Stimulated activated CD4-positive, alpha-beta T cell treated with anti-CD3 and anti-CD28 coated beads, Interleukin-4, amount 100 ng/mL, for 1 hour (primary cell): ENCODE measurements at places on chromosomes 16 and 17.

DNA sequence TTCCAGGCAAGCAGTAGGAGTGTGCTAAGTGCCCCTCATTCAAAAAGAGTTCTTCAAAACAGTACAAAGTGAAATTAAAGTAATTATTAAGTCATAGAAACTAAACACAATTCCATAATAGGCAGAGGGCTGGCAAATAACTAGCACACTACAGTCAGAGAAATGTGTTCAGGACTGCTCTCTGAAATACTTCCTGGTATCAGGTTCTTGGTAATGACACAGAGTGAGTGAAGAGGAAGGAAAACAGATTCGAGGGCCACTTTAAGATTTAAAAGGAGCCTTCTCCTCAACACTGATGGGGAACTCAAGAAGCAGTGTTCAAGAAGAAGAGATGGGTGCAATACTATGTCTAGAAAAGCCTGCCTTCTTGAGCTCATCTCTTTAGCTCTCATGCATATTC, 139.2 kb downstream of the TOX3 start:
- DNase-seq: no peak

DNA sequence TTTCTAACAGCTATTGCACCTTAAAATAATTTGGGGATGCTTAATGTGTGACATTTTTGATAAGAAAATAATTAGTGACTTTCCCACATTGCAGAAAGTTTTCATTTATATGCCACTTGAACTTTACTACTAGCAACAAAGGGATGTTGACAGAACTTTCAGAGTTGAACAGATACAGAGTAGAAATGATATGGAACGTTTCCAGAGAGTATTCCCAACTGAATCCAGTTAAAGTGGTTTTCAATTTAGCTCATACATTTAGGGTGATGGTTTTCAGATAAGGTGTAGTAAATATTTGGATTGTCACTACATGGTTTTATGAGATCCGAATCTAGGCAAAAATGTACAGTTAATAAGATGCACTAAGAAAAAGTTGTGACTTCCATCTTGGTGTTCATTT, 17.3 kb downstream of the MAP2K4 start:
- DNase-seq: no peak

GRCh38 chr16:84117494-84117843, 727 bp upstream of the MBTPS1 start:
- DNase-seq: peak; percentile 46

DNA sequence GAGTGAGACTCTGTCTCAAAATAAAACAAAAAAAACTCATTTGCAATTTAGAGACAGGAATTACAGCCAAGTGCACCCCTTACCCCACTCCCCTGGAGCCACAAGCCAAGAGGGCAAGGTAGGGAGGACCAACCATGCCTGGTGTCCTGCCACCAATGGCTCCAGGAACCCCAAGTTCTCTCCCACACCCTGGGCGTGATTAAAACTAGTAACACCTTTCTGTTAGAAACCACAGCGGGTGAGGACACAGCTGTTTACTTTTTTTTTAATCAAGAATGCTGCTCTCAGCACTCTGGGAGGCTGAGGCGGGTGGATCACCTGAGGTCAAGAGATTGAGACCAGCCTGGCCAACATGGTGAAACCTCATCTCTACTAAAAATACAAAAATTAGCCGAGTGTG, 38.1 kb downstream of the ANKRD11 start:
- no peak for DNase-seq

DNA sequence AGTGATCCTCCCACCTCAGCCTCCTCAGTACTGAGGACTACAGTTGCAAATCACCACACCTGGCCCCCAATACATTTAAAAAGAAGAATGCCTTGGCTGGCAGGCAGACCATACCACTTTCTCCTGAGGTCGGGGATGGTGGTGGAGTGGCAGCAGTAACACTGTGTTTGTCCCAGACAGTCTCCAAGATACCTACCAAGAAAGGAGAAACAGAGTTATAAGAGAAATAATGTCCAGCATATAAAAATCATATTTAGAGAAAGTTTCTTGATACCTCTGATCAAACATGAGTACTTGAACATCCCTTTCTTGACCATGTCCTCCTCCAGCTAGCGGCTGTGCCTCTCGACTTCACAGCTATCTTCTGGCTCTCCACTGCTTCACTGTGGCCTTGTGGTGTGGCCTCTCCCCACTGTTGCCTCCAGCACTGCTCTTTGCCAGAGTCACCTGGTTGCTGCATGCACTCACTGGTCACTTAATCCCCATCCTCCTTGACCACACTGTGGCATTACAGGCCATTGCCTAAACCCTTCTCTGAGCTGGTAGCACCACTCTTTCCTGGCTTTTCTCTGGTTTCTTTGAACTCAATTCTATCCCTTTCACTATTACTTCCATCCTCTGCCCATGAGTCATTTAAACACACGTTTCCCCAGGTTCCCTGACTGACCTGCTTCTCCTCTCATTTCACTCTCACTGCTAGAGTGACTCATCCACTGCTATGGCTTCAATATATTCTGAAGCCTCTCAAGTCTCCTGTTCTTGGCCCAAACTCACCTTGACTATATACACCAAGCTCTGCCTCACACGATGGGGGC, 45.2 kb downstream of the XPO6 start:
- no peak for DNase-seq

- DNase-seq: no peak
Measured at GRCh38 chr16:86029131-86029741, 130.3 kb downstream of the IRF8 start.

- DNase-seq: no peak
Measured at GRCh38 chr17:43129671-43130010, 4.5 kb upstream of the BRCA1 start.

GRCh38 chr16:51181503-51181811, 30.4 kb upstream of the SALL1 start:
- DNase-seq: no peak

- DNase-seq: peak; percentile 80
Measured at GRCh38 chr16:71961066-71962039, 38.8 kb downstream of the PKD1L3 start.

DNA sequence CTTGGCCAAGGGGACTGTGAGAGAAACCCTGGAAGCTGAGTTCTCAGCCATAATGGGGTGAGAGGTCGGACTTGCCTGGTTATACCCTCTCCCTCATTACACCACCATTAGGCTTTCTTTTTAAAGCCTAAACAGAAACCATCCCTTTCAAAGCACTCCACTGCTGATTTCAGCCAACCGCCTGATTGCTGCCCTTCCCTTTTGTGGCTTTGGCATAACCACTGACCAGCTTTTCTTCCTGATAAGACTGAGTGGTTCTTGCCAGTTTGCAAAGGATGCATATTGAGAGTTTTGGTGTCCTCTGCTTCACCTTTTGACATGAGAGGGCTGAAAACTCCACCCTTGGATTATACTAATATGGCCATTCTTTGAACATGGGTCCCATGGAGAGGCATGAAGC, 308.2 kb upstream of the GOT2 start:
- DNase-seq: no peak

GRCh38 chr17:56602292-56603130, 9.0 kb downstream of the NOG start:
- no peak for DNase-seq

DNA sequence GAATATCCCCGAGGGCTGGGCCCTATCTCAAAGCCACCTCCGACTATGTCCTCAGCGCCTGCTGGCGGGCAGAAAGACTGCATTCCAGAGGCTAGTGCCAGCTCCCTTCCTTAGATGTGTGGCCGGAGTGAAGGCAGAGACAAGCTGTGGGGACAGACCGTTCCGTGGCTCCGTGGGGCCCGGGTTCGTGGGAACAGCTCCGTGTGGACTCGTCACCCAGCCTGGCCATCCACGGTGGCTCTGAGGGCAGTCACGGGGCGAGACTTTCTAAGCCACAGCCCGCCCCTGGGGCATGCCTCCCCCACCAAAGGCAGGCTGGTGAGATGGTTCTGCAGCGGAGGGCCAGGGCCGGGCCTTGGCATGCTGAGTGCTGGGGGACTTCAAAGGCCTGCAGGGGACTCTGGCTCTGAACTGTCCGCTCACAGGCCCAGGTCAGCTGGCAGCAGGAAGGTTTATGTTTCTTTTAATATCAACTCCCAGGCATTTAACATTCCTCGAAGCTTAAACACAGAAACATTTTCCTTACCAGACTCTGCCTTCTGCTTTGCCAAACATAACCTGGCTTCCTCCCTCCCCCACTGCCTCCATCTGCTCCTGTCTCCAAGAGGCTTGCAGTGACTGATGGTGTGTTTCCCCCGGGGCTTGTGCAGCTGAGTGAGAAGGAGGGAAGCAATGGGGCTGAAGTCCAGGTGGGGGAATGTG, 50.4 kb downstream of the TIMM22 start:
- no peak for DNase-seq

- no peak for DNase-seq
Measured at GRCh38 chr17:55748841-55749240, 2.0 kb upstream of the PCTP start.

DNA sequence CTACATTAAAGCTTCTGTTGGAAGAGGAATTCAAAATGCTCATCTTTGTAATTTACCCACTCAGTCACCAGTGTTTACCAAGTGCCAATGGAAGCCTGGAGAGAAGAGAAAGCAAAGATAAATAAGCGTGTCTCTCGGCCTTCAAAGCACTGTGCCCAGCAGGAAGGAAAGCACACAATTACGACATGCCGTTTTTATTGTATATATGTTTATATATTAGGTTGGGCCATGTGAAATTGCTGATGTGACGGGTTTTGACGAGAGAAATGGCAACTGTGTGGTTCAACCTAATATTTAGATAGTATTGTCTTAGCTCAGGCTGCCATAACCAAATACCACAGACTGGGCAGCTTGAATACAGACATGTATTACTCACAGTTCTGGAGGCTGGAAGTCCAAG, 79.3 kb upstream of the HSBP1 start:
- DNase-seq: no peak

GRCh38 chr17:51676691-51677487, 416.5 kb downstream of the UTP18 start:
- no peak for DNase-seq

GRCh38 chr16:87800497-87800896, 34.7 kb upstream of the KLHDC4 start:
- DNase-seq: no peak

GRCh38 chr16:84482951-84483881, 21.2 kb downstream of the MEAK7 start:
- DNase-seq: no peak

DNA sequence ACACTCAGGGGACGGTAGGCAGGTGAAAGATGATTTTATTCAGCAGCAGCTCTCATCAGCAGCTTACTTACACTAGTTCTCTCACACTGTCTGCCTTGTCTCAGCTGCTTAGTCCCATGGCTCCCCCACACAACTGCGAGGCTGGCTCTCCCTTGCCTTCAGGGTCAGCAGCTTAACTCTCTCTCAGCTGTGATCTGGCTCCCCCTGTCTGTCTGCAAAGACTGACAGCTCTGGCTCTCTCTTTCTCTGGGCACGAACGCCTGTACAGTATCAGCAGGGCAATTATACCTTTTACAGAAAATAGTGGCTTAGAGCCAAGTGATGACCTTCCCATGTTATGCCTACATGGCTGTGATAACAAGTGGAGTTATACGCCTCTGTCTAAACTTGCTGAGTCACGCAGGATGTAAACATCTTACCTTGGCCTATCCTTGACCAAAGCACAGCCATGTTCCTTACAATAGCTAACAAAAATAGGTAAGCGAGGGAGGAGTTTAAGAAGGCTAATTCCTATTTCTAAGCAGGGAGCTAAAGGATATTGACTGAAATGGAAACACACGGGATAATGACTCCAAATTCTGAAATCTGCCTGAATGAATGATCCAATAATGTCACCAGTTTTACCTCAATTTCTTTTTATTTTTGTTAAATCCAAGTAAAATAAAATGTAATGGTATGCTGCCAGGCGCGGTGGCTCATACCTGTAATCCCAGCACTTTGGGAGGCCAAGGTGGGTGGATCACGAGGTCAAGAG, 1.1 kb upstream of the NDUFAB1 start:
- DNase-seq: no peak

DNA sequence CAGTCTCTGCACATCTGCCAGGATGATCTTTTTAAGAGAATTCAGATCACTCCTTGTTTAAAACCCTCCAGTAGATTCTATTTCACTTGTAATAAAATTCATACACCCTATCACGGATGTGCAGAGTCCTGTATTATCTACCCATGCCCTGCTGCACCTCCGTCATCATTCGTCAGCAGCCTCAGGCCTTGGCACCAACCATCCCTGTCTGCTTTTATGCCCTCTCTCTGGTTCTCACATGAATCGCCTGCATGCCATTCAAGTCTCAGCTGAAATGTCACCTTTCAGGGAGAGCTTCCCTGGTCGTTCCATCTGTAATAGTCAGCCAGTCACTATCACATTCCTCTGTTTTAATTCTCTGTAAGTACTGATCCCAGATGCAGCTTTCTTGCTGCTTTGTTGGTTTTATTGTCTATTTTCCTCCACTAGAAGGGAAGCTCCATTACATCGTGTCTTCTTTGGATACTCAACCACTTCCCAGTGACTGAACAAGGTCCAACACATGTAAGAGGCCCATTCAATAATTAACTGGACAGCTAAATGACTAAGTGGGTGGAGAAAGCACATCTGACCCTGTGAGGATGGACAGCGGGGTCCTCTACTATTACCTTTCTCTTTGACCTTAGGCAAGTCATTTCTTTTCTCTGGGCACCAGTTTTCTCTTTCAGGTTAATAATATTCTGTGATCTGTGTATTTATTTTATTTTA, 81.2 kb upstream of the GOT2 start:
- DNase-seq: no peak

GRCh38 chr17:74485841-74486240, 19.4 kb downstream of the CD300A start:
- no peak for DNase-seq

- DNase-seq: no peak
Measured at GRCh38 chr17:42025936-42026335, 6.0 kb downstream of the NKIRAS2 start.

DNA sequence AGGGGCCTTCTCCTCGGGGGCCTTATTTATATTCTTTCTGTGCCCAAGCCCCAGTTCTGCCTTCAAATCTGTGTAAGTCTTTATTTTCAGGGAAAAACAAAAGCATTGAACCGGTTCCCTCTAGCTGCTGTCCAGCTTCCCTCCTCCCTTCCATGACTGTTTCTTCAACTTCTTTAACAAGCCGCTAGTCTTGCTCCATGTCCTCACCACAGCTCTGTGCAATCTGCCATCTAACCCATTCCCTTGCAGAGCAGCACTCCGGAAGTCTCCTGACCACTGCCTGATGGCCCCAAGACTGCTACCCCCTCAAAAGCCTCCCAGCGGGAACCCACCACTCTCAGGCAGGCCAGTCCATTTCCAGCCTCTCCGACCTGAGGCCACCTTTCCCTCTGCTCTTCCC, 16.9 kb downstream of the EMC8 start:
- DNase-seq: no peak

- DNase-seq: peak; percentile 83
Measured at GRCh38 chr17:81711814-81712467, at the start of gene SLC25A10. Gene SLC25A10 (plus strand): TSS chr17:81712284. CDS start chr17:81712427, 143 bp downstream.

GRCh38 chr17:44552361-44552760, 4.9 kb upstream of the FZD2 start:
- DNase-seq: no peak

- no peak for DNase-seq
Measured at GRCh38 chr16:73713778-73714495, 582.7 kb upstream of the PSMD7 start.

- DNase-seq: peak; percentile 3
Measured at GRCh38 chr17:72030067-72030899, 90.5 kb upstream of the SOX9 start.

GRCh38 chr16:81581107-81581506, 136.5 kb downstream of the CMIP start:
- no peak for DNase-seq
